ENCODE measurements at places on chromosomes 1 and 21.

- no peaks in the 10 kb centered on the region for H3K36me3 ChIP-seq
- H3K27me3 ChIP-seq, result peaks cover 4% of the 10 kb centered on the region
- no peak for DNase-seq
- peaks cover 7% of the 10 kb centered on the region for H3K4me1 ChIP-seq
- H3K27ac ChIP-seq, result no peak overlapping the region
- no peak overlapping the region for H3K4me3 ChIP-seq
These were observed 45.1 kb downstream of the SLX9 start for GRCh38 chr21:44984792-44985440.

GRCh38 chr1:223473601-223474344 lies 80.6 kb downstream of the CCDC185 start:
- no peaks in the 10 kb centered on the region for H3K36me3 ChIP-seq
- H3K27me3 ChIP-seq, result peaks cover 5% of the 10 kb centered on the region
- DNase-seq, result no peak
- no peaks in the 10 kb centered on the region for H3K4me1 ChIP-seq
- no peak overlapping the region for H3K4me3 ChIP-seq

DNA sequence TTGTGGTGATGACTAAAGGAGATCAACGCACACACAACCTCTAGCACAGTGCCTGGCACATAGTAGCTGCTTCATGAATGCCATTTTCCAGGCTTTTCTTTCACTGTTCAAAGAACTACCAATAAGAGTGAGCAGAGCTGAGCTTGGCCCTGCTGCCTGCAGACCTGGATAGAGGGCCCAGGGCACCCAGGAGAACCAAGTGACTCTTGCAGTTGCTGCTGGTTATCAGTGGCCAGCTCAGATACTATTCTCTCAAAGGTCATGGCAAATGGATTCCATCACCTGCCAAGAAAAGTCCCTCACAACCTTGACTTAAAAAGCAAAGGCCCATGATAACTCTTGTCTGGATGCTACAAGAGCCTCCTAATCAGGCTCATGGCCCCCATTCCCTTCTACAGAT lies 41.7 kb downstream of the PLPP3 start:
- H3K27ac ChIP-seq, result no peak overlapping the region
- peaks cover 6% of the 10 kb centered on the region for H3K4me1 ChIP-seq
- DNase-seq, result no peak
- no peak overlapping the region for H3K4me3 ChIP-seq
- peaks cover 11% of the 10 kb centered on the region for H3K36me3 ChIP-seq

DNA sequence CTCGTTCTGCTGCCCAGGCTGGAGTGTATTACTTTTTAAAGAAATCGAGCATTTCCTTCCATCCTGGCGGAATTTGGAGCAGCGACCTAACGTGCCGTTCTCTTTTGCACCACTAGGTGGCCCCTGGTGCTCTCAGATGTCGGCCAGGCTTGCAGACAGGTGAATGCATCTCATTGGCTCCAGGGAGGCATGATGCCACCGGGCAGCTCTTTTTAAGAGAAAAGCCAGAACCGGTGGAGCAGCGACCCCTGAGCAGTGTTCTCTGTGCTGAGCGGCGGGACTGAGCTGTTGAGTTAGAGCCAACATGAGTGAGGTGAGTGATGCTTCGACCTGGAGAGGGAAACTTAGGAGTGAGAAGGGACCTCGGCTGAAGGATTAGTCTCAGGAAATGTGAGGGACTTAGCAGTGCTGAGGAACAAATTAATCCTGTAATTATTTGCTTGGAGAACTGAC lies at the start of gene PCP4:
Gene PCP4 (plus strand): TSS at position 241 of the 453 bp plus-strand sequence. CDS start 64 bp downstream, at position 305.
- H3K4me1 ChIP-seq, result no peaks in the 10 kb centered on the region
- H3K36me3 ChIP-seq, result no peaks in the 10 kb centered on the region
- DNase-seq, result peak; percentile 9
- no peak within 1 kb of the TSS for H3K27ac ChIP-seq
- H3K4me3 ChIP-seq, result no peak within 1 kb of the TSS

DNA sequence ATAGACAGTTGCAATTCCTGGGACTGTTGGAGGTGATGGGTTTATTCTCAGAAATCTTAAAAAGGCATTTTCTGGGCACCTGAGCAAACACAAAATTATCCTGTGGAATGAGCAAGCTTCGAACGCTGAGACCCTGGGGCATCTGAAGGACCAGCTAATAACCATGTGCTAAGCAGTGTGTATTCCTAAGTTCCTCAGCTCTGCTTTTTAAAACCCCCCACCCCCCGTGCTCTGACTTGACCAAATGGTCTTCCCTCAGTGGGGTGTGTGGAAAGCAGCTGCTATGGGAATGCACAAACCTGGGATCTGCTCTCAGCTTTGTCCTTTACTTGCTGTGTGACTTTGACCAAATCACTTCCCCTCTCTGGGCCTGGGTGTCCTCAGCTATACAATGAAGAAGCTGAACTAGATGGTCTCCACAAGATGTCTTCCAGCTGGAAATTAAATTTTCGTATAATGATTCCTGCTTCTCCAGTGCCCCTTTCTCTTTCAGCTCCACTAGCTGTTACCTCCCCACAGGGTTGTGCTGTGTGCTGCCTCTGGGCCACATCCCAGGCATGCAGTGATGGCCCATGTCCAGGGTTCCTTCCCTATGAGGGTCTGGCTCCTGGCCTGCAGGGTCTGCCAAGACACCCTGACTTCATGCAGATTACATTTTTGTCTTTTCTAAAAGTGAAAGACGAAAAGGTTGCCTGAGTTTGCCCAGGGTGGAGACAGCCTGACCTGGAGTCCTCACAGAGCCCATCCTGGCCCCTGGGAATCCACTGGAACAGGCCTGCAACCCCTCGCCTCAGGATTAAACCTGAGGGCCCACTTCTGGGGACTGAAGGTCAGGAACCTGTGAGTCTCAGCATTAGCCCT lies 14.9 kb upstream of the CD247 start:
- H3K4me1 ChIP-seq, result no peaks in the 10 kb centered on the region
- DNase-seq, result no peak
- H3K4me3 ChIP-seq, result no peak overlapping the region
- no peaks in the 10 kb centered on the region for H3K36me3 ChIP-seq
- H3K27ac ChIP-seq, result no peak overlapping the region

DNA sequence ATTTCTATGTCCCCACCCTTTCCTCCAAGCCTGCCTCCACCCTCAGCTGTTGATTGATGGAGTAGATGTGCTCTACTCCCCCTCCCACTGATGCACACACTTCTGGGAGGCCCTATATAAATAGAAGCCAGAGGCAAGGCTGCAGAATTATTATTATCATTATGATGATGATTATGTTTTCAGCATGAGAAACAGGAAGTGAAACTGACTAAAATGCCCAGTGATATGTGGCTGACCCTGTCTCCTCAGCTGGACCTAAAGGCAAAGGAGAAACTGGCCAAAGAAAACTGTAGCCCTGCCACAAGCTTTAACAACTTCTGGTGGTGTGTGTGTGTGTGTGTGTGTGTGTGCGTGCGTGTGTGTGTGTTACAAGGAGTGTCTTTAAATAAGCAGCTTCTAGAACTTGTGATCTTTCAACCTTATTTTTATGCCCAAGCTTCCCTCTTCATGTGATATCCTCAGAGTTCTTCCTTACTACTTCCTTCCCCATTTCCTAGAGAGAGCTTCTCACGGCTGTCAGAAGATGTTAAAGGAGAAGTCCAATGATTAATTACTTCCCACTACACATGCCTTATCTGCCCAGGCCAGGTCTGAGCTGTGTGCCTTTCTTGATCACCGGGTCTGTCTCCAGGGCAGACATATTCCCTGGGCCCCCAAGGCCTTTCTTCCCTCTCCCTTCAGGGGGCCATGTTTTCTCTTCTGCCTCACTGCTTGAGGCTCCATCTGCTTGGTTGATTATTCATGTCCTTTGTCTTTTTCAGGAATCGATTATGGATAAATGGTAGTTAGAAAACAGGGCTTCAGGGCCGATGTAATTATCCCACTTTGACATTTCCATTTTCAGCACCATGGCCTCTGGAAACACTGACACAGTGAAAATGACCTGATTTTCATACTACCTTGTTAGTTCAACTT lies 11.6 kb upstream of the MAPKAPK2 start:
- peaks cover 17% of the 10 kb centered on the region for H3K4me1 ChIP-seq
- no peak overlapping the region for H3K27ac ChIP-seq
- no peak overlapping the region for H3K4me3 ChIP-seq
- H3K36me3 ChIP-seq, result no peaks in the 10 kb centered on the region
- DNase-seq, result peak; percentile 77

GRCh38 chr1:96074876-96075577 lies 646.6 kb upstream of the PTBP2 start:
- H3K27ac ChIP-seq, result no peak overlapping the region
- H3K27me3 ChIP-seq, result no peaks in the 10 kb centered on the region

DNA sequence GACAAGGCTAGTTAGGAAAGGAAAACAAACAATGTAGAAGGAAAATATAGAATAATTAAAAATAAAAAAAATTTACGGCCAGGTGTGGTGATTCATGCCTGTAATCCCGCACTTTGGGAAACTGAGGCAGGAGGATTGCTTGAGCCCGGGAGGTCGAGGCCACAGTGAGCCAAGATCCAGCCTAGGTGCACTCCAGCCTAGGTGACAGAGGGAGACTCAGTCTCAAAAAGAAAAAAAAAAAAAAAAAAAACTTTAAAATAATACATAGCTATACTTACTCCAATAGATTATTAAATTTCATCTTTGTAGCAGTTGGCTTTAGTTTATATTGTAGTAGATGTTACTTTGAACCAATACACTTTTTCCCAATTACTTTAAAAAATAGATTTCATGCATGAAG lies 32.0 kb downstream of the LIN9 start:
- no peaks in the 10 kb centered on the region for H3K4me1 ChIP-seq
- no peaks in the 10 kb centered on the region for H3K36me3 ChIP-seq
- H3K4me3 ChIP-seq, result no peak overlapping the region
- no peaks in the 10 kb centered on the region for H3K27me3 ChIP-seq
- DNase-seq, result no peak

DNA sequence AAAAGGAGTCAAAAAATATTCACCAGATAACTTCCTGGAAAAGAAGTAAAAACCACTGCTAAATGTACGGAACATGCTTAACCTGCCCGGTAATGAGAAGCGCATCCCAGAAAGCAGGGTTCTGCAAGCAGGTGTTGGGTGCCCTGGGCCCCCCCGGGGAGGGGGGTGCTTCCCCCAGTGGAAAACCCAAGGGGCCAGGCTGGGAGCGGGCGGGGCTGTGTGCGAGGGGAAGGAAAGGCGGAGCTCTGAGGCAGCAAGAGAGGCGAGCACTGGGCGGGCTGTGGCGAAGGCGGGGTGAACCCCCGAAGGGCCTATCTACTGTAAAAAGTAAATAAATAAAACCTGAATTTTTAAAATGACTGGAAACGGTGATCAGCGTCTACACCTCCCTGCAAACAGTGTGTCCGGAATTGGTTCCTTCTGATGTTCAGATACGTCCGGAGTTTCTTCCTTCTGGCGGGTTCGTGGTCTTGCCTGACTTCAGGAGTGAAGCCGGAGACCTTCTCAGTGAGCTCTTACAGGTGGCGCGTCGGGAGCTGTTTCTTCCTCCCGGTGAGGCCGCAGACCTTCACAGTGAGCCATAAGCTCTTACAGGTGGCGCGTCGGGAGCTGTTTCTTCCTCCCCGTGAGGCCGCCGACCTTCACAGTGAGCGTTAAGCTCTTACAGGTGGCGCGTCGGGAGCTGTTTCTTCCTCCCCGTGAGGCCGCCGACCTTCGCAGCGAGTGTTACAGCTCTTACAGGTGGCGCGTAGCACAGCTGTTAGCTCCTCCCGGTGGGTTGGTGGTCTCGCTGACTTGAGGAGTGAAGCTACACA lies 13.4 kb downstream of the FTCD start:
- no peak overlapping the region for H3K4me3 ChIP-seq
- H3K27me3 ChIP-seq, result no peaks in the 10 kb centered on the region
- no peak for DNase-seq

Data from fibroblast of lung (primary cell).